ENCODE measurements at places on chromosomes 1 and 21. TPM values are rescaled to one million over a fixed set of nuclear protein-coding genes. Genes with fewer than 3 reads are reported as not detected.

The SYT2 gene
- not detected for total RNA-seq

The ANGPTL3 gene
- total RNA-seq: not detected

The NBPF10 gene
- total RNA-seq: 7.2 TPM

The FCGR3A gene
- not detected for total RNA-seq

The ALX3 gene
- not detected for total RNA-seq

The OR2L2 gene
- not detected for total RNA-seq

The CDKN2C gene
- 3.1 TPM for total RNA-seq

The COL16A1 gene
- total RNA-seq: 200 TPM
